ENCODE measurements at places on chromosomes 5 and 9.
A peak's percentile ranks its signal among the peaks of the same experiment; 100 is the strongest.

DNA sequence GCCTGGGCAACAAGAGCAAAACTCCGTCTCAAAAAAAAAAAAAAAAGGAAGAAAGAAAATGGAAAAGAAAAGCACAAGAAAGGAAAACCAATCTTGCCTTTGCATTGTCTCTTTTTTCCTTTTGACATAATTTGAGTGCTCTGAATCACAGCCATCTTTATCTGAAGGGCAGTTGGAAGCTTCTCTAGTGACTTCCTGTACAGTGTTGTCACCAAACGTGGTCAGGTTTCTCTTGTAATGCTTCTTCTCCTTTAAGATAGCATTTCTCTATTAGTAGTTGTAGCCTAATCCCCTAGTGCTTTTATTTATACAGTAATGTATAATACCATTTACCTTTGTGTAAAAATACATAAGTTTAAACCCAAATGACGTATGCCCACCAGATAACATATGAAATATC lies 18.1 kb downstream of the PRKACG start:
- DNase-seq = no peak

GRCh38 chr5:144072518-144072927 lies 97.9 kb downstream of the YIPF5 start:
- DNase-seq = peak; percentile 12

DNA sequence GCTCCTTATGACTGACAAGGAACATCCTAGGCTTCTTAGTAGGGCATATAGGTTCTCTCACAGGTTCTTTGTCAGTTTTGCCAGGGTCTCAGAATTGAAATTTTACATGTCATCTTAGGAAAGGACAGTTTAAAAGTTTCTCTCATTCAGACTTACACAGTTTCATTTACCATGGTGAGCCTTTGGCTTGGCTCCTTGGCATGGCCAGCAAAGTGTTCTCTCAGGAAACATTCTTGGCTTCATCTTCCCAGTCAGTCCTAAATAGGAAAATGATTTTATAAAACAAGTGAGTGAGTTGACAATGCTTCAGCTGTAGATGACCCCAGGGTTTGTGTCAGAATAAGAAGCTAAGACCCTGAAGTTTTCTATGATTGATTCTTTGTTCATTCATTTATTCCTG lies 191.6 kb downstream of the PCSK5 start:
- DNase-seq = no peak

GRCh38 chr5:139410121-139410992 lies 6.5 kb upstream of the SPATA24 start:
- no peak for DNase-seq

- no peak for DNase-seq
Measured at GRCh38 chr5:33297760-33298216, 143.0 kb upstream of the TARS1 start.

- DNase-seq = peak; percentile 36
Measured at GRCh38 chr9:98861781-98862504, 54.5 kb downstream of the GALNT12 start.

- DNase-seq = no peak
Measured at GRCh38 chr9:5393497-5393896, 44.2 kb downstream of the PLGRKT start.

DNA sequence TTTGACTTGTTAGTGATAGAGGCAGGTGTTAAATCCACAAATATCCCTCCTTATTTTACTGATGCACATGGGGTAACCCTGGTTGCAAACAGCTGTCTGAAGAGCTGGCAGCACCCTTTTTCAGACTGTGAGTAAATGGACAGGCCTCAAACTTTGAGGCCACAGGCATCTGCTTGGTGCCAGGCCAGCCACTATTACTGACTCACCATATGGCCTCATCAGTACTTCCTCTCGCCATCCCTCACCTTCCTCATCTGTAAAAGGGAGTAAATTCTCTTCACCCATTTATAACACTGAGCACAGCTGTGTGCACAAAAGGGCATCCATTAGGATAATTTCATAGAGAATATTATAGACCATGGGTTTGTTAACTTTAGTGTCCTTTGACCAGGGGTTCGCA lies 11.9 kb upstream of the TNIP1 start:
- DNase-seq = peak; percentile 77

DNA sequence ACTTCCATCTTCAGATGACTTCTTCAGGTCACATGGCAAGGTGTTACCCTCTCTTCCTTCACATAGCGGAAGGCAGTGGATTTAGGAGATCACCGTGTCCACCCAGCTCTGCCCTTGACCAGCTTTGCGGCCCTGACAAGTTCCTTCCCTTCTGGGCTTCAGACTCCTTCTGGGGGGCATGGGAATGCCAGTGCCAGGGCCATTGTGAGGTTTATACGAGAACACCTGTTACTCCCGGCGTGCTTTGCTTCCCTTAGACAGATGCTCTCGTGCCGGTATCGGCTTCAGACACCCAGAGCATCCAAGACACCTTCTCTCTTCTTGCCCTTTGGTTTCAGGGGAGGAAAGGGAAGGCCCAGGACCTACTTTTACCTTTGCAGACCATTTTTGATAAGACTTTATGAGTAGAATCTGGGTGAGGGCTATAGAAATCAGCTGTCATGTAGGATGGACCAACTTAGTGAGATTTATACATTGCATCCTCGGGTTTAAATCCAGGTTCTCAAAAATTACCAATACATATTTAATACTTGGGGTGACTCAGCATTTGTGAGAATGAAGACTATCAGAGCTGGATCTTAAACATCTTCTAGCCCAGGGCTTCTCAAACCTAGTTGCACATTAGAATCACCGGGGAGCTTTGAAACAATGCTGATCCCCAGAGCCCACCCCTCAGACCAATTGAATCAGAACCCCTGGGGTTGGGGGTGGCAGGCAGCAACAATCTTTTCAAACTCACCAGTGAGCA lies 138.2 kb downstream of the MVB12B start:
- no peak for DNase-seq
